T-helper 9 cell (primary cell): ENCODE measurements at places on chromosomes 5 and 9.

GRCh38 chr9:94199776-94200175 is 59.3 kb upstream of the ZNF169 start:
- DNase-seq = no peak

GRCh38 chr9:135969064-135969683 is 8.0 kb upstream of the UBAC1 start:
- no peak for DNase-seq

GRCh38 chr5:158466191-158466590 is 607.2 kb upstream of the CLINT1 start:
- DNase-seq = no peak

GRCh38 chr9:125551781-125552180 is 155.2 kb downstream of the MAPKAP1 start:
- no peak for DNase-seq

- no peak for DNase-seq
Measured at GRCh38 chr9:112817860-112818203, 67.3 kb downstream of the SNX30 start.

- DNase-seq = no peak
Measured at GRCh38 chr9:107176436-107177151, 106.5 kb upstream of the RAD23B start.

DNA sequence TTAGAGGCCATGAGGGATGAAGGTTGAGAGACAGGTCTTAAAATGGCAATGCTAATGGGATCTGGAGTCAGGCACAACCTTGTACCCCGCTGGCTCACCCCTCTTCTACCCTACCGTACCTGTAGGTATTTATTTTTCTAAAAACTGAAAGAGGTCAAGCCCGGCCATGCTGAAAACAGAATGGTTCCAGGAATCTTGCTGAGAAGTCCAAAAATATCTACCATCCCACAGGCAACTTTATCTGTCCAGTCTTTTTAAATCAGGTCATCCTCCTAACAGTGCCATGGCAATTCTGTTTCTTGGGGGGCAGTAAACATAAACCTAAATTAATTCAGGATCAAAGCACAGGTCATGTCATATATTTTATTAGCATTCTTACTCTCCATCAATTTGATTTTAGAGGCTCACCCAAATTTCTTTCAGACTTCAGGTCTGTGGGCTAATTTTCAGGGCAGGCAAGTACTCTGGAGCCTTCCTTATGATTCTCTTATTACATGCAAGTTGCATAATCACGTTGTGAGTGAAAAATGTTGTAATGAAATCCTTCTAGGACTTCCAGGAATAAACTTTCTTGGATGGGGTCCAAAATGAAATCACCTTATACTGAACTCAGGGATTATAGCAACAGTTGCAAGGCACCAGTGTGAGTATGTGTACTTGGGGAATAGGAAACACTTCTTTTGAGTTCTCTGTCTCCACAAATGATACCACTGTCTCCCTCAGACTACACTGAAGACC is 102.7 kb upstream of the NREP start:
- DNase-seq = no peak

DNA sequence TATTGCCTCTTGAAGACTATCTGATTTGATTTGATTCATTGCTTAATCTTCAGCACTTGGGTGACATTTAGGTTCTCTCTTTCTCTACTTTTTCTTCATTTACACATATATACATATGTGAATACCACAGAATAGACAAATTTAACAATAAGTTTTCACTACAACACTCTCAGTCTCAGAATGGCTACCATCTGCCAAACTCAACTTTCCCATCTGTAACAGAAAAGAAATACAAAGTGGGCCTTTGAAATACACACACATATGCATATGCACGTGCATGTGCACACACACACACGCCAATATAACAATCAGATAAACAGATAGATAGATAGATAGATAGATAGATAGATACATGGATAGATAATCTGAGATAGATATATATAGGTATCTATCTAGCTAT is 762.8 kb upstream of the NUDT12 start:
- DNase-seq = no peak

DNA sequence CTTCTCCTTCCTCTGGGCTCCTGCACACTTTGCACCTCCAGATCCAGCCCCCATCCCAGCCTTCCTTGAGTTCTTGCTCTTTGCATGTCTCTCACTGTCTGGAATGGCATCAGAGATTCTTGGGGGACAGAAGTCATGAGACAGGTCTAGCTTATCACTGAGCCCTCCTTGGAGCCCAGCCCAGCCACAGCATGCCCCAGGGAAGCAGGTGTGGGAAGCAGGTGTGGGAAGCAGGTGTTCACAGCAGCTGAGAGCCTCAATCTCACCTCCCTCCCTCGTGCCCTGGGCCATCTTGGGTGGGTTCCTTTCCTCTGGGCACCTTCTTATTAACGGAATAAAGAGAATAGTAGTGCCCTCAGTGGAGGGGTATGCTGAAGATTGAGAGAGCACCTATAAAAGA is 27.2 kb downstream of the SLC6A7 start:
- no peak for DNase-seq

GRCh38 chr5:59709346-59709821 is 184.1 kb downstream of the PDE4D start:
- no peak for DNase-seq

DNA sequence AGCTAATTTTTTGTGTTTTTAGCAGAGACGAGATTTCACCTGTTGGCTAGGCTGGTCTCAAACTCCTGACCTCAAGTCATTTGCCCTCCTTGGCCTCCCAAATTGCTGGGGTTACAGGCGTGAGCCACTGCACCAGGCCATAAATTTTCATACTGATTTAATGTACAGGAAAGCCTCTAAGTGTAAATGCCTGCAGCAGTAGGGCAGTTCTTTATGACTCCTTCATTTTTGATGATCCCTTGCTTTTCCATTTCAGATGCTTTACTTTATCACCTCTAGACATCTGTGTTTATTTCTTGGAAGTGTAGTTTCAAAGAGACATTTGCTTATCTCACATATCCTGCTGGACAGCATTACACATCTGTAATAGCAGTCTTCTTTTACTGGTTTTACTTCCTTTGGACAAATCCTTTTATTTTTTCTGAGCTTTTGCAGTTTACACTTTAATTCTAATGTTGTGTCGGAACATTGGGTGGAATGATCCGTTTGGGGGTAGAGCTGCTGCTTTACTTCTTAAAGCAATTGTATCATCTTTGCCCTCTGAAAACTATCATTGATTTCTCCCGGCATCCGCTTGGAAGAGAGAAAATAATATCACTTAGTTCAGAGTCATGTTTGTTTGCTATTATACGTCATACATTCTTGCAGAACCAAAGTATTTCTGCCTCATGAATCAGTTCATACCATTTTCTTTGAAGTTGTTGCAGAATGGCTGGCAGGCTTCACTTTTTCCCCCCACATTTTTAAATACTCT is 36.0 kb downstream of the SCGB3A1 start:
- no peak for DNase-seq

GRCh38 chr5:58407042-58407719 is 52.7 kb downstream of the PLK2 start:
- DNase-seq = no peak

GRCh38 chr9:115202960-115203751 is 85.2 kb upstream of the TNC start:
- DNase-seq = no peak

- no peak for DNase-seq
Measured at GRCh38 chr5:74386571-74387334, 253.8 kb downstream of the ENC1 start.
